Activated naive CD8-positive, alpha-beta T cell treated with anti-CD3 and anti-CD28 coated beads, Interleukin-2, amount 50 U/mL, for 16 hours (primary cell): ENCODE measurements at places on chromosomes 5 and 9.

DNA sequence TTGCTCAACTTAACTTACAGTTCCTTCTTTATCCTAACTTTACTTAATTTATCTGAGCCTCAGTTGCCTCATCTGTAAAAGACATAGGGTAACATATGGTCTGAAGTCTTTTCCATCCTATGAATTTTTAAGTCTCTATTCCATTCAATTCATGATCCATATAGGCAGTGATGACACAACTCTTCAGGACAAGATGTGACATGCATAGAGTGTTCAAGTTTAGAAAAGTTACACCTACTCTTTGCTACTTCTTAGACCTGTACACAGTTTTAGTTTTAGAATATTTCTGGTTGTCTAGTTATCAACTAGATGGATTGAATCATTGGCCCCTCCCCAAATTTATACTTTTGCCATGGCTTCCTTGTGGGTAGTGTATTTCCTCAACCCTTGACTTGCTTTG, 50.7 kb upstream of the ELL2 start:
- no peak for DNase-seq

DNA sequence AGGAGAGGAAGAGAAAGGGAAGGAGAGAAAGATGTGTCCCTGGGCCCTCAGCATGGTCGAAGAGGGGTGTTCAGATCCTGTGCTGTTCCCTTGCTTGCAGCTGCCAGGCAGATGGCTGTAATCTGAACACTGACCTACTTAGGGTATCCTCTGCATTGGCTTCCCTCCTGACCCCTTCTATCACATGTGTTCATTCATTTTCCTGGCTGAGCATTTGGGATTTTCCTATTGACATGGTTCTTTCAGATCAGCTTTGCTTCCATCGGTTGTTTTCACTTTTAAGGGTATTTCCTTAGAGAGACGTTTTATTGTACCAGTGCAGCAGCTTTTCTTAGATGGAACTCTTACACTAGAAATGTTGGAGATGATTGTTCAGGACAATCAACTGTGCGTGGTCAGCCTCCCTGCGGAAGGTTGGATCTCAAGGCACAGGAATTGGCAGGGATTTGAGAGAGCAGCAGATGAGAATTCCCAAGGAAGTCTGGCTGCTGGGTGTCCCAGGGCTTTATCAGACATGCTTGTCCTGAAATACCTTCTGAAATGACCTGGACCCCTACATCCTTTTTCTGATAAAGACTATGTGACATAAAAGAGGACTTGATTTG, 26.0 kb downstream of the ACTBL2 start:
- DNase-seq, result no peak

DNA sequence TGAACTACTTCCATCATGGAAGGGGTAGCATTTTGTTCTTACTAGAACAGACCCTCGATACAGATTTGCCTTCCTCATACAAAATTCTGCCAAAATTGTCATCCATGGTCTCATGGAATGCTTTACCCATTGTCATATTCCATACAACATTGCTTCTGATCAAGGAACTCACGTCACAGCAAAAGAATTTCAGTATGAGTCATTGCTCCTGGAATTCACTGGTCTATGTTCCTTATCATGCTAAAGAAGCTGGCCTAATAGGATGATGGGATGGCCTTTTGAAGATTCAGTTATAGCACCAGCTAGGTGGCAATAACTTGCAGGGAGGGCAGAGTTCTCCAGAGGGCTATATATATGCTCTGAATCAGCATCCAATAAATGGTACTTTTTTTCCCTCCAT, 18.2 kb upstream of the FNIP1 start:
- DNase-seq, result no peak

GRCh38 chr5:178866946-178867345, 7.2 kb downstream of the ZNF354B start:
- no peak for DNase-seq

- no peak for DNase-seq
These were observed 58.4 kb downstream of the FOXI1 start for GRCh38 chr5:170164087-170164486.

GRCh38 chr5:180135128-180135955, 63.8 kb upstream of the RNF130 start:
- no peak for DNase-seq
